Left renal pelvis (tissue), 4 donors: ENCODE measurements at places on chromosomes 5 and 9.

GRCh38 chr9:30574355-30575151, 1809.9 kb upstream of the ACO1 start:
- DNase-seq, result no peak

GRCh38 chr5:175088963-175089362, 355.0 kb downstream of the DRD1 start:
- DNase-seq, result no peak

- no peak for DNase-seq
Measured at GRCh38 chr9:126336736-126337325, 10.2 kb downstream of the MVB12B start.

- no peak for DNase-seq
Measured at GRCh38 chr5:134026521-134027287, 21.9 kb upstream of the VDAC1 start.

DNA sequence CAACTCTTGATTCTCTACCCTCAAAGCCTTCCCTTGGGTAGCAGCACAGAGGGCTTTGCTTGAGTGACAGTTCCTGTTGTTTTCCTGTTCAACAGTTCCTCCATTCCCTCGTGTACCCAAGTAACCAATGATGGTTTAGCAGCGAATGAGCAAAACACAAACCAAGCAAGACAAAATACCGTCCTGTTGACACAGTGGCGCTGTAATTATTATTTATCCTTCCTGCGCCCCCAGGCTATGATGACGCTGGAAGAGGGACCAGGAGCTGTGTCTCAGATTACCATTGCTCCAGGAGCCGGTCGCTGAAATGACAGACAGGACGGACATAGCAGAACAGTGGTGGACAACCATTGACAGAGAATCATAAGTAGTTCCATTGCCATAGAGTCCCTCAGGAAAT, 154.8 kb downstream of the GADD45G start:
- no peak for DNase-seq

GRCh38 chr5:141681295-141681694, 735 bp downstream of the ARAP3 start:
- DNase-seq, result no peak

GRCh38 chr9:133956520-133957076, 35.5 kb downstream of the VAV2 start:
- DNase-seq, result no peak

- DNase-seq, result no peak
Measured at GRCh38 chr5:72293495-72294055, 26.5 kb downstream of the MRPS27 start.

DNA sequence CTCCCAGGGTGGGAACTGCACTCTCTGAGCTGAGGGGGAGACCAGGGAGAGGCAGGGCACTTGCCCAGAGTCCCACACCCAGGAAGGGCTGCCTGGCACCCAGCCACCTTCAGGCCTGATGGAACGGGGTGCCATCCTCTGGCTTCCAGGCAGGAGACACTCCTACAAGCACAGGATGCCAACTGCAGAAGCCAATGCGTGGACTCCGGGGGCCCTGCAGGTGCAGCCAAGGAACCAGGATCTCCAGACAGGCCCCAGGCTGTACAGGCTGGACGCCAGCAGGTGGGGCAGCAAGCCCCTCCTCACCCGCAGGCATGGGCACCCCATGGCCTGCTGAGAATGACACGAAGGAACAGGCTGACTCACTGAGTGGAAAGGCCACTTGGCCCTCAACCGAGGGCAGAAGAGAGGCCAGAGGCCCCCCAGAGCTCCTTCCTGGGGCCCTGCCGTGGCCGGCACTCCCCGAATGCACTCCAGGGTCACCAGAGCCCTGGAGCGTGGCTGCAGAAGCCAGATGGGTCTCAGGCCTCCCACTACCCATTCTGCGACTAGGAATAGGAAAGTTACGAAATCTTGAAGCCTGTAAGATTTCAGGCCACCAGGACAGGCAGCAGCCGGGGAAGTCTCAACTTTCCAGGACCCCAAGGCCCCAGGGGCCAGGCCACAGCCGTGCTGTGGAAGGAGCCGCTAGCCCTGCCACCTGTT, 15.7 kb downstream of the NACC2 start:
- no peak for DNase-seq

GRCh38 chr5:67537439-67538148, 341.0 kb upstream of the CD180 start:
- DNase-seq, result no peak

- no peak for DNase-seq
Measured at GRCh38 chr9:79569814-79570447, 1.8 kb upstream of the TLE4 start.

- no peak for DNase-seq
Measured at GRCh38 chr9:8727191-8727590, 927.6 kb upstream of the DMAC1 start.

DNA sequence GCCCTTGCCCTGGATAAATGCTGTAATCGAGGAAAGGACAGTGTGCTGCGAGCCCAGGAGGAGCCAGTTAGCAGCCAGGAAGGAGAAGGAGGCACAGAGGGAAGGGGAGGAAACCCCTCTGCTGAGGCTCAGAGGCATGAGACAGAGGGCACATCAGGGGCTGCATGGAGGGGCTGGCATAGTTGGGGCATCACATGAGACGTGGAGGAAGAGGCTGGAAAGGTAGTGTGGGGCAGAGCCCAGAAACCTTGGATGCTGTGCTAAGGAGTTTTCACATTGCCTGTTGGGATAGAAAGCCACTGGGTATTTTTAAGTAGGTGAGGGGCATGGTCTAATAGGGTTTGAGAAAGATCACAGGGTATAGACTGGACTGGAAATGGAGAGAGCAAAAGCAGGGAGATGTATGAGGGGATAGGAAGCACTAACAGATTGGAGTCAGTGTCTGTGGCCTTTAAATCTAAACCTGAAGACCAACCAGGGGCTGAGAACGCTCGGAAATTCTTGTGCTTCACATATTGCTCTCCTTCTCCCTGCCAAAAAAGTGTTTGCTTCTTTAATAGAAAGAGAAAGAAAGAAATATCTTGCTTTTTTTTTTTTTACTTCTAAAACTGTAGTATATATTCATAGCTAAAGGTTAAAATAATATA, 33.0 kb upstream of the ANGPTL2 start:
- DNase-seq, result no peak

- DNase-seq, result no peak
Measured at GRCh38 chr5:137379555-137380286, 119.4 kb downstream of the SPOCK1 start.

DNA sequence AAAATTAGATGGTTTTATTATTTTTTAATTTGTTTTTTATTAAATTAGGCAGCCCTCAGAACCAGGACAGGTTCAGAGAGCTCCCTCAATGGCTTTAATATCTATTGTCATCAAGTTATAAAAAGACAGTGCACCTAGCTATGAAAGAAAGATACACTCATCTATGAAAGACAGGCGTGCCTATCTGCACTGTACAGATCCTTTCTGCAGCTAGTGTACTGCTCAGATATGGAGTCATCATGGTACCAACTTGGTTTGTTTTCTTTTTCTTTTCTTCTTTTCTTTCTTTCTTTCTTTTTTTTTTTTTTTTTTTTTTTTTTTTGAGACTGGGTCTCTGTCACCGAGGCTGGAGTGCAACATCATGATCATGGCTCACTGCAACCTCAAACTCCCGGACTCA, 54.8 kb upstream of the GPBP1 start:
- no peak for DNase-seq

GRCh38 chr9:88011005-88011766, 36.9 kb upstream of the CDK20 start:
- DNase-seq, result no peak

DNA sequence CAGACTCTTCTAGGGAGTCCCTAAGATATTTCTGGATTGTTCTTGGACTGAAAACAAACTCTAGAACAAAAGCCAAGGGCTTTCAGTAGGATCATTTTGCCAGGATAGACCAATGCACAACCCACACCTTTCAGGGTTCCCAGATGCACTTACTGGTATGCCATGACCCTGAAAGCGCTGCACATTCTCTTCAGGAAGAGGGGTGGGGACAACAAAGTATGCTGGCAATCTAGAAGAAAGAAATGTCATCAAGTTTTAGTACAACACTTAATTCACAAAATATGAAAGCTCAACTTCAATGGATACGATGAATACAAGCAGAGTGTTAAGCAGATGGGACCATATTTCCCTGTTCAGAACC, 57.2 kb downstream of the MTMR12 start:
- DNase-seq, result no peak

GRCh38 chr5:10474521-10475075, 32.9 kb downstream of the ROPN1L start:
- DNase-seq, result no peak

DNA sequence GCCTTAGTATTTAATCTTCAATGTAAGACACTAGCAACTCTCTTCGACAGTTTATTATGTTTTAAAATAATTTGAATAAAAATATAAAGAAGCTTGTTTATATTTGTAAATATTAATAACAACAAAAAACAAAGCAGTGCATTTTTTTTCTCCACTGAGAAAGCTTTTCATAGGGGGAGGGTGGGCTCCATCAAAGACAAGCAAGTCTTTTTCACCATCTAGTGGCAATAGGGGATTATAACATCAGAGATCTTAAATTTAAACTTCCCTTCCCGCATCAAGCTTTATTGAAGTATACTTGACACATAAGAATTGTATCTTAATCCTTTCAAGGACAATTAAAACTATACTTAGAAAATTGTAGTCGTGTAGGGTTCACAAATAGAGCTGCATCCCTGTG, 9.3 kb upstream of the OR13F1 start:
- DNase-seq, result no peak

DNA sequence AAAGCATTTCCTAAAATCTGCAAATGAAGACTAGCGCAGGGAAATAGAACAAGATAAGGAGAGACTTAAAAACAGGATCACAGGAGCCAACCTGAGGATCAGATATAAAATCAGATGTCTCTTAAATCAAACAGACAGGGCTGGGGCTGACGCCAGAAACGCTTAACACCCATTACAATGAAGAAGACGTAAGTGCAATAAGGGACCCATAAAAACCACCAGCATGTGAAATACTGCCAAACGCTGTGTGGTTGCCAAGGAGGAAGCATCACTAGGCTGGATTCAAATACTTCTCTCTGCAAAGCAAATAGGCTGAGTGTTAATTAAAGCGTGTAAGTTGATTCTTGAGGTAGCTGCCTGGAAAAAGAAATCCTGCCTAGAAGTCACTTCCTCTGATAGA, 74.4 kb upstream of the ATP10B start:
- peak; percentile 28 for DNase-seq

GRCh38 chr5:10065428-10066000, 184.2 kb downstream of the ATPSCKMT start:
- DNase-seq, result no peak

DNA sequence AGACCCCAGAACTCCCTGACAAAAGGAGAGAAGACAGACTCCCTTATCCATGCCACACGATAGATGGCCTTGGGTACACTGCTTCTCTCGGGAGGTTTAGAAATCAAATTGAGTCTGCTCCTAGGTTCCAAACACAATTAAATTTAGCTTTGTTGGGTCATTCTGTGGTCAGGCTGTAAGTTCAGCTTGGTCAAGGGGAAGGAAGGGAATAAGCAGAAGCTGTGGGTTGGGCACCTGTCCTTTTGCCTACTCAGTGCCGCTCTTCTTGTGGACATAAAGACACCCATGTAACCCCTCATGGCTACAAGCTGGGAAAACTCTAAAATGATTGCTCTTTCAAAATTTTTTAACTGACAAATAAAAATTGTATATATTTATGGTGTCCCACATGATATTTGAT, 19.1 kb upstream of the AK3 start:
- DNase-seq, result no peak

DNA sequence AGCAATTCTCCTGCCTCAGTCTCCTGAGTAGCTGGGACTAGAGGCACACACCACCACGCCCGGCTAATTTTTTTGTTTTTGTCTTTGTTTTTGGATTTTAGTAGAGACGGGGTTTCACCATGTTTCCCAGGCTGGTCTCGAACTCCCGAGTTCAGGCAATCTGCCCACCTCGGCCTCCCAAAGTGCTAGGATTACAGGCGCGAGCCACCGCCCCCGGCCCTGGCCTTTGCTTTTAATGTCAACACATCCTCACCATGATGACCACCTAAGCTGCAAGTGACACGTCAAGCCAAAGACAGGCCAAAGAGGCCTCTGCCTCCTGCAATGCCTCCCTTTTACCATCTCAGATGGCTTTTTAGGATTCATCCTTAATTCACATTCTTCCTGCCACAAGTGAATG, 121.5 kb upstream of the NR5A1 start:
- no peak for DNase-seq

GRCh38 chr5:105619725-105620124, 2051.0 kb downstream of the EFNA5 start:
- DNase-seq, result no peak

DNA sequence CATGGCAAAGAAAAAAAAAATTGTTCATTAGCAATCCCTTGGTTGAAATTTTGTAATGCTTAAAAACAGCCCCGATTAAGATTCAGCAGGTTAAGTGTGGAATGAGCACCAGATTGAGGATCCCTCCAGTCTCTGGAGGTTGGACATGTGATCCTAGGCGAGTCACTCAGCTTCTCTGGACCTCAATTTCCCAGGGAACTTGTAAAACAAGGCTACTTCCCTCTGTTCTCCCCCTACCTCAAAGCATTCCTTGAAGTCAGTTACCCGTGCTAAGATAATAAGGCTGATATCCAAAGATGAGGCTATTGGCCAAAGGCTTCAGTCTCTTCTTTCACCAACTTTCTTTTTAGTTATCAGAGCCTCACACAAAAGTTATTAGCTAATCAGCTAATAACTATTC, 2.9 kb downstream of the KLHL3 start:
- DNase-seq, result no peak

- no peak for DNase-seq
Measured at GRCh38 chr9:70043285-70043684, 363 bp upstream of the MAMDC2 start.

- DNase-seq, result no peak
Measured at GRCh38 chr5:131147258-131147657, 17.8 kb downstream of the HINT1 start.

DNA sequence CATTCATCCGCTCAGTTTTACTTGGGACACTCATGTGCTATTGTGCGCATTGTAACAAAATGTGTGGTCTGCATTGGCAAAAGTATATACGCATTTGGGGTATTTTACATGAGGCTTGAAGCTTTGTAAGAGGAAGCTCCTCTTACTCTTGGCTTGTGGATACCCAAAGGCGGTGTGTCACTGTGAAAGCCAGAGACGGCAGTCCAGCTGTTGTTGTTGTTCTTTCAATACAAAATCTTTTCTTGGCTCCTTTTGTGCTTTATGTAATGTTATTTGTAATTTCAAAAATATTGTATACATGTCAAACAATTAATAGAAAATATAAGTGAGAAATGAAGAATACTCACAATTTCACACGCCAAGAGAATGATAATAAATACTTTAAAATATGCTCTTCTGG, 128.3 kb upstream of the MOCS2 start:
- no peak for DNase-seq
